ENCODE measurements at places on chromosomes 6 and 20. TPM values are rescaled to one million over a fixed set of nuclear protein-coding genes. Genes with fewer than 3 reads are reported as not detected.

The SFT2D1 gene
- 30.8 TPM for total RNA-seq

The RNF39 gene
- total RNA-seq = not detected

The CDH26 gene
- total RNA-seq = 0.46 TPM

The RRAGD gene
- 4.5 TPM for total RNA-seq

The CDSN gene
- not detected for total RNA-seq

- no peak for DNase-seq
Observed at GRCh38 chr6:106739387-106739786, 110.0 kb downstream of the QRSL1 start.

- no peak for DNase-seq
Observed at GRCh38 chr20:63966944-63967322, 2.8 kb downstream of the ZNF512B start.

DNA sequence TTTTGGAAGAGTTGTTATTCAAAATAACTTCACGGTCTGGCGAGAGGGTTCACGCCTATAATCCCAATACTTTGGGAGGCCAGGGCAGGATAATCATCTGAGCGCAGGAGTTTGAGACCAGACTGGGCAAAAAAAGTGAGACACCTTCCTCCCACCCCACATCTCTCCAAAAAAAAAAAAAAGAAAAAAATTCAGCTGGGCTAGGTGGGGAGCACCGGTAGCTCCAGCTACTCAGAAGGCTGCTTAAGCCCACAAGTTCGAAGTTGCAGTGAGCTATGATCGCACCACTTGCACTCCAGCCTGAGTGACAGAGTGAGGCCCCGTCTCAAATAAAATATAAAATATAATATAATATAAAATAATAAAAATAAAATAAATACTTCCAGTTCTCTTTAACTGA lies 10.4 kb downstream of the OR2B2 start:
- DNase-seq = no peak

DNA sequence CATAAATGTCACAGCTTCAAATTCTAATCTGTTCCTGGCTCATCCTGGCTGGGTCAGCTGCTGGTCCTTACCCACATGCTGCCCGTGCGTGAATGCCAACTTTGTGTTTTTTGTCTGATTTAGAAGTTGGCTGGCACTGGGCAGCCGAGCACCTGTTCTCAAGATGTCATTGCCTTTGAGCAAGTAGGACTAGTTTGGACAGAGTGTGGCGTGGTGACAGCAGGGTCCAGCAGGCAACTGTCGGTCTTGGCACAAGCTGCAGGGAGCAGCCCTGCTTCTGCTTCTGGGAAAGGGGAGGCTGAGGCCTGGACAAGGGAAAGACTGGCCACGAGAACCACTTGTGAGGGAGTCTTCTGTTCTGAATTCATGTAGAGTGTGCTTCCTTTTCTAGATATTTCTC lies 26.4 kb upstream of the ADRM1 start:
- DNase-seq = no peak

- DNase-seq = no peak
Observed at GRCh38 chr6:3026791-3027626, 27.3 kb downstream of the NQO2 start.

DNA sequence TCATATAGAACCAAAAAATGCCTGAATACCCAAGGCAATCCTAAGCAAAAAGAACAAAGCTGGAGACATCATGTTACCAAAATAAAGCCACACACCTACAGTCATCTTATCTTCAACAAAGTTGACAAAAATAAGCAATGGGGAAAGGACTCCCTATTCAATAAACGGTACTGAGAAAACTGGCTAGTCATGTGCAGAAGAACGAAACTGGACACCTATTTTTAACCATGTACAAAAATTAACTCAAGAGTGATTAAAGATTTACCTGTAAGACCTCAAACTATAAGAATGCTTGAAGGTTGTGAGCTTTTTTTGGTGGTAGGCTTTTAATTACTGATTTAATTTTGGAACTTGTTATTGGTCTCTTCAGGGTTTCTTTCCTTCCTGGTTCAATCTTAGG lies 236.0 kb upstream of the DEFB112 start:
- no peak for DNase-seq
